Activated T-cell treated with anti-CD3 and anti-CD28 coated beads for 24 hours (primary cell): ENCODE measurements at places on chromosomes 5 and 9.

GRCh38 chr5:118705959-118706667, 282.2 kb downstream of the DTWD2 start:
- DNase-seq: no peak

DNA sequence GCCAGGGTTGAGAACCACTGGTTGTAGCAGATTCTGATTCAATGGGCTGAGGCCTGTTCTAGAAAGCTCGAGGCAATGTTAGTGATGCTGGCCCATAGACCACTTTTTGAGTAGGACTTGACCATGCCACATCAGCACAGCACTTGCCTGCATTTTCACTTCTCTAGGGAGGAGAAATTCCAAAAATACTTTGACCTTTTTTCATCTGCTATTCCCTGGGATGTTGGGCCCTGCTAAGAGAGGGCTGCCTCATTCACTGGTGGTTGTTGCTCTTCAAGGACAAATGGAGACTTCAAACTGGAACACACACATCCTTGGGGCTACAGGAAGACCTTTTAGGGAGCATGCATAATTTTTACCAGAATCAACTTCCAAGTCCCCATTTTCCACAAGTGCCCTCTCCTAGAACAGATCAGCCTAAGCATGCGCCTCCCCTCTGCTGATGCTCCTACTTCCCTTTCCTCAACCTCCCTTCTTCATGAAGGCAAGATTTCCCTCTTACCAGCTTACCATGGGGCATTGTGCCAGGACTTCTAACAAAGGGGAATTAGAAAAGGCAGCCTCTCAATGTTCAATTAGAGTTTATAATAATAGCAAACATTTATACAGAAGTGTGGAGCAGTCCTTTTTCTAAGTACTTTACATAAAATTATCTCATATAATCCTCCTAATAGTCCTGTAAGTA, 12.7 kb upstream of the TGFBI start:
- no peak for DNase-seq

DNA sequence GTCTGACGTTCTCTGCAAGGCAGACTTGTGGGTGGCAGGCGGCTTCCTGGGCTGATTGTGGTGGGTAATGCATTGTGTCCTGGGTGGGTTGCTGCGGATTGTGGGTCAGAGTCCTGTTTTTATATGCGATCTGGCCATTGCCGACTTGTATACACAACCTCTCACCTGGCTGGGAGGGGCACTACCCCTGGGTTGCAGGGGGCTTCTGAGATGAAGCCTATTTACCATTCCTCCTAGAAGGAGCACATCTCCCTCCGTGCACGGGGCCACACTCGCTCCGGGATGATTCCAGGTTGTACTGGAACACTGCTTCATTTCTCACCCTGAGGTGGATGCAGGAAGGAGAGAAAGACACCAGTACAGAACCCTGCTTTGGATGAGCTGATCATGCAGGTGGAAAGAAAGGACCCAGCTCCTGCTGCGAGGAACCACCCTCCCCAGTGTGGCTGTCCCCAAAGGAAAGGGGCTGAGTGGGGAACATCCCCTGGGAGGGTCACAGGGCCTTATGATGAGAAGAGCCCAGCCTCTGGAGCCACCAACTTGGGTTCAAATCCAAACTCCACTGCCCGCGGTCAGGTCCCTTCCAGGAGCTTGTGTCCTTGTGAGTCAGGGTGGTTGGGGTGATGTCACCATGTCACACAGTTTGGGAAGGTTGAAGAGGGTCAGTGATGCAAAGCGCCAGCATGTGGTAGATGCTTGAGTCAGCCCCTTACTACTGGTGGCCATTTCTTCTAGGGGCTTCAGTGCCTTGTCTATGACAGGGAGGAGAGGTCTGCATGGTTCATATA, 151.8 kb upstream of the COL5A1 start:
- DNase-seq: no peak

GRCh38 chr9:14014218-14014617, 299.7 kb downstream of the NFIB start:
- DNase-seq: no peak

DNA sequence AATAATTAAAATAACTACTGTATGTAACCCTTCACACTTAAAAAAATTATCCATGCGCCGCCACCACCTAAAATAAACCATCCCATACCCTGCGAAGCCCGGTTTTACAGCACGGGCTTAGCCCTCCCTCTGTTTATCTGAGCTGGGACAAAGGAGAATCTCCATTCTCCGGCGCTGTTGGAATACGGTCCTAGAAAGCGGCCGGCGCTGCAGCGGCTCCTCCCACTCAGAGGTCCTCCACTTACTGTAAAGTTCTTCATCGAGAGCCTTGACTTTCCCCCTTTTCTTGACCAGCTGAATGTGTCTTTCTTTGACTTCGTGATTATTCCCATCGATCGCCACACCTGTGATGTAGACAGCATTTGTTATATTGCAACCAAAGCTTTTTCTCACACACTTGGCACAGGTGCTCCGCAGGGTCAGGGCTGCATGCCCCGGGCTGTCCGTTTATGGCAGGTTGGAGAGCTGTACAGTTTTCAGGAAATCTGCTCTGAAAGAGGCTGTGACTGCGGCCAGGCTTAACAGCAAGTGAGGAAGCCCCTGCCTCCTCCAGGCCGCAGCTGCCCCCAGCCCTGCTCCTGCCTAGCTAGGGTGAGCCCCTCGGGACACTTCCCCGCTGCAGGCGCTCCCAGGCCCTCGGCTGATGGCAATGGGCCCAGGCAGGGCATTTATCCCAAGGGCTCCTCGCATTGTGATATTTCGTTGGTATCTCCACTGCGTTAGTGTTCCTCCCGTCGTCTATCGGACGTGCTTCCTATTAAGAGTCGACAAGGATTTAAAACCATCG, 16.7 kb downstream of the GFPT2 start:
- DNase-seq: no peak

DNA sequence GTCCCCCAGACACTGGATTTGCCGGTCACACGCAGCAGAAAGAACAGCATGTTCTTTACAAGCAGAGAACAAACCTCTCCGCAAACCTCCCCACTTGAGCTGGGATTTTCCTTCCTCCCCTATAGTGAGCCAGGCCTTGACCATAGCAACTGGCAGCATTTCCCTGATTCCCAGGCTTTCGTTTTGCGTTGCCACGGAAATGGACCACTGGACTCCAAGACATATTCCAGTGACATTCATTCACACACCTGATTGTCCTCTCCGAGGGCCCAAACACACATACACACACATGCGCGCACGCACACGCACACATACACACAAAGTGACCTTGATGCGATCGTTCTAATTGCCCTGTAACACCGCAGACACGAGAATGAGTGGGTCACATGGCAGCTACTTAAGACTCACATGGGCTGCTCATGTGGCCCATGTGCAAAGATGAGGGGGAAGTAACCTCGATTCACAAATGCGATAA, 80.9 kb upstream of the CPEB4 start:
- DNase-seq: no peak

DNA sequence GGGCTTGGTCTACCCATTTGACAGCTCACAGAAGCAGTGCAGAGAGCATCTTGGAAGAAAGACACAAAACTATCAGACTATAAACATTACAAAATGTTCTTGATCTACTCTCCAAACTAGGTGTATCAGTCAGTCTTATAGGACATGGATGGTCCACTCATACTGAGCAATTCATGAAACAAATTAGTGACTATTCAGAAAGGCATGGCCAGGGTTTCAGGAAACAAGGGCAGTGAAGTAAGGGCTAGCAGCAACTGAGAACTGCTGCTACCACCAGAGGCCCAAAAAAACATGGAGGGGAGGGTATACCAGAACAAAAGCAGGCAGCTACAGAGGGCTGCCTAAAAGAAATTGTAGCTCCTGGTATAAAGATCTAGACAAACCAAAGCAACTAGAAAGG, 287.0 kb downstream of the PIK3R1 start:
- no peak for DNase-seq

GRCh38 chr5:173001229-173001841, 17.8 kb downstream of the ATP6V0E1 start:
- DNase-seq: no peak

DNA sequence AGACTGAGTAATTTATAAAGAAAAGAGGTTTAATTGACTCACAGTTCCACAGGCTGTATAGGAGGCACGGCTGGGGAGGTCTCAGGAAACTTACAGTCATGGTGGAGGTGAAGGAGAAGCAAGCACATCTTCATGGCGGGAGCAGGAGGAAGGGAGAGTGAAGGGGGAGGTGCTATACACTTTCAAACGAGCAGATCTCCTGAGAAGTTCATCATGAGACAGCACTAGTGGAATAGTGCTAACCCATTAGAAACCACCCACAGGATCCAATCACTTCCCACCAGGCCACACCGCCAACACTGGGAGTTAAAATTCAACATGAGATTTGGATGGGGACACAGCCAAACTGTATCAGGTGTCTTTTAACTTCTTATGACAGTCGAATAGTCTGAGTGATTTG, 1459.3 kb upstream of the ACO1 start:
- no peak for DNase-seq

GRCh38 chr5:113574417-113574816, 60.9 kb downstream of the YTHDC2 start:
- no peak for DNase-seq

GRCh38 chr5:68033961-68034571, 181.5 kb upstream of the PIK3R1 start:
- DNase-seq: no peak

DNA sequence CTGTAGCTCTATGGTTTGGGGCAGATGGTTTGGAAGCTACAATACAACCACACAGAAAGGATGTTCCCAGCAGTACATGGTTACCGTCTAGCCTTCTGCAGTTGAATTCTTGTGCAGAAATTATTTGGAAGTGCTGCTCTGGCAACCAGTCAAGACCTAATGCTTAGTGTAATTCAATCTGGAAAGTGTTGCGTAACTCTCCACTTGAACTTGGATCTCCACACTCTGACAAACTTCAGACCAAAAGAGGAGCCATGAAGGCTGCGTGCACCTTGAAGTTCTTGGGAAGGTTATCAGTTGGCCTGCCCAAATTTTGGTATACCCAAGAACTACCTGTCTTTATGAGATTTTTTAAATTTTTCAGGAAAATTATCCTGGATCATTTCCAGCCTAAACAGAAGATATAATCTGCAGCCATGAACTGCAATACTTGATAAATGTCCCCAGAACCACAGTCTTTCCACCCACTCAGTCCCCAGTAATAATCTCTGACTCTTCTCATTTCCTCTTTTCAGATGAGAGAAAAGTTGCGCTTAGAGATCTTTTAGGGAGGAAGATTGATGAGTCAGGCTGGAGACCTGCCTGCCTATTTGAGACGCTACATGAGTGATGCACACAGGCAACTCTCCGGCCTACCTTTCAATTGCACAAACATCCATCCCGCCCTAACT, 159.9 kb downstream of the FANCC start:
- no peak for DNase-seq

DNA sequence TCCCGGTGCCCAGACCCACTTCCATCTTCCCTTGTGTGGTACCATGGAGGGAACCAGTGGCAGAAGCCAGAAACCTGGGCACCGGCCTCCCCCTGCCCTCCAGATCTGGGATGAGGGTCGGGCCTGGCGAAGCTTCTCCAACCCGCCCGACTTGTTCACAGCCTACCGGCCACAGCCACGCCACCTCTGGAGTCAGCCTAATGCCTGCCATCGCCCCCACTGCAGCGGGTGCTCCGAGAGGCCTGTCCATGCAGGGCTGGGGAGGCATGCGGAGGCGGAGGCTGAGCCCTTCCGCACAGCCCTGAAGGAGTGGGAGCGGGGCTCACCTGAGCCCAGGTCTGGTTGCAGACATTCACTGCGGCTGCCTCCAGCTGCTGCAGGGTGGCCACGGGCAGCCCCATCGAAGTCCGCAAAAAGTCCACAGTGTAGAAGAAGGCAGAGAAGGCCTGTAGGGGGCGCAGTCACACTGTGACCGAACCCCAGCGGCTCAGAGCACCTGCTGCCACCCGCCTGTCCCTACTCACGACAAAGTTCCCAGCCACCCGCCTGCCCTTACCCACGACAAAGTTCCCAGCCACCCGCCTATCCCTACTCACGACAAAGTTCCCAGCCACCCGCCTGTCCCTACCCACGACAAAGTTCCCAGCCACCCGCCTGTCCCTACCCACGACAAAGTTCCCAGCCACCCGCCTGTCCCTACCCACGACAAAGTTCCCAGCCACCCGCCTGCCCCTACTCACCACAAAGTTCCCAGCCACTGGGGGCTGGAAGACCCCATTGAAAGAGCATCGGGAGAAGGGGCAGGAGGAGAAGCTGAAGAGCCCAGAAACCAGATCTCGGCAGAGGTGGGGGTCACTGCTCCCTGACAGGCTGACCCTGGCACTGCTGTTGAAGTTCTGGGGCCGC, 3.8 kb upstream of the NPDC1 start:
- no peak for DNase-seq

DNA sequence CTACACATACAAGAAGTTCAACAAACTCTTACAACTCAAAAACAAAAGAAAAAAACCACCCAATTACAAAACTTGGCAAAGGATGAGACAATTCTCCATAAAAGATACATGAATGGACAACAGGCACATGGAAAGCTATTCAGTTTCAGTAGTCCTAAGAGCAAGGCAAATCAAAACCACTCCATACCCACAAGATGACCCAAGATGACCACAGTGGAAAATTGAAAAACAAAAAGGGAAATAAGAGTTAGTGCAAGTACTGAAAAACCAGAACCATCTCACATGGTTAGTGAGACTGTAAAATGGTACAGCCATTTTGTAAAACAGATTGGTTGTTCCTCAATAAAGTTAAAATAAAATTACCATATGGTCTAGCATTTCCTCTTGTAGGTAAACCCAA, 287.1 kb upstream of the CDH9 start:
- DNase-seq: no peak

DNA sequence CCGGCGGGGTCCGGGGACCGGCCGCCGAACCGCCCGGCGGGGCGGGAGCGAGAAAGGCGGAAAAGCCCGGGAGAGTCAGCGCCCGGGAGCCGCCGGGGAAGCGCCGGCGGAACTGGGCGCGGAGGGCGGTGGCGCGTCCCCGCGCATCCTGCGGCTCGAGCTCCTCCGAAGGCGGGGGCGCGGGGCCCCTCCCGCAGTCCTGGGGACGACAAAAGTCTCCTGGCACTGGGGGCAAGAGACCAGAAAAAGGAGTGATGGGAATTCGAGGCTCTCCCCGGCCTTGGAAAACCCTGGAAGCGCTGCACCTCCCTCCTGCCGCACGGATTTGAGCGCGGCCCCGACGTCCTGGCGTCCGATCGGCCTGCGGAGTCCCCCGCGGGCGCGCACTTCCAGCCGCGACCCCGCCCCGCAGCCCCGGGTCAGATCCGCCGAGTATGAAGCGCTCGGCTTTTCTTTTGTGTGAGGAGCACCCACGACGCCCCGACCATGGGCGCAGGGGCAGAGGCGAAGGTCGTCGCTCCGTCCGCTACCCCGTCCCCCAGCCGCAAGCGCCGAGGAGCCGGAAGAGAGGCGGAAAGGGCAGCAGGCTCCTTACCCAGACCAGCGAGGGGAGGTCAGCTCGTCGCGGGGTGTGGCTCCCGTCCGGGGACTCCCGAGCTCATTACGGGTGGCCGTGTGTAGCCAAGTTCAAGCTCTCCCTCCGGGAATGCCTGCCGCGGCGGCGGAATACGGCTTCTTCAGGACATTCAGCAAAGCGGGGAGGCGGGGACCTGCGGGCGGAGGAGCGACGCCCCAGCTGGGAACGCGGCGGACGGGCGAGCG, at the start of gene EPB41L4A:
EPB41L4A (minus strand) TSS at position 114 of the 822 bp plus-strand sequence. CDS start 238 bp downstream, outside the sequence.
- no peak for DNase-seq

DNA sequence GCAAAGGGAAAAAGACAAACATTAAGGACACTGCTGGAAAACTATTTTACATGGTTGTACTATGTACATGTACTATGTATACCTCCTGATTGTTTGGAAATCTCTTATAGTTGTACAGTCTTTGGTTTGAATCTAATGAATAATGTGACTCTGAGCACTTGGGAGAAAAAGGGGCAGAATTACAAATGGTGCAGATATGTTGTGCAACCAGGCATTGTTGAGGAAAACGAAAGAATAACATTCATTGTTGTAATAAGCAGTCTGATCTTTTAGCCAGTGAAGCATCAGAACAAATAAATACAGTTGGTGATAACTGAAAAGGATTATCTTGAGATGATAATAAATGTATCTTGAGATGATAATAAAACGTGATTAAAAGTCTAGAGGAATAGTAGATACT, 87.2 kb downstream of the CSNK1G3 start:
- DNase-seq: no peak
